ENCODE measurements at places on chromosomes 16 and 17.
A peak's percentile ranks its signal among the peaks of the same experiment; 100 is the strongest.

- DNase-seq, result no peak
These were observed 984 bp downstream of the CENPV start for GRCh38 chr17:16352303-16352666.

GRCh38 chr16:83574388-83574787 is 233.4 kb upstream of the HSBP1 start:
- DNase-seq, result no peak

DNA sequence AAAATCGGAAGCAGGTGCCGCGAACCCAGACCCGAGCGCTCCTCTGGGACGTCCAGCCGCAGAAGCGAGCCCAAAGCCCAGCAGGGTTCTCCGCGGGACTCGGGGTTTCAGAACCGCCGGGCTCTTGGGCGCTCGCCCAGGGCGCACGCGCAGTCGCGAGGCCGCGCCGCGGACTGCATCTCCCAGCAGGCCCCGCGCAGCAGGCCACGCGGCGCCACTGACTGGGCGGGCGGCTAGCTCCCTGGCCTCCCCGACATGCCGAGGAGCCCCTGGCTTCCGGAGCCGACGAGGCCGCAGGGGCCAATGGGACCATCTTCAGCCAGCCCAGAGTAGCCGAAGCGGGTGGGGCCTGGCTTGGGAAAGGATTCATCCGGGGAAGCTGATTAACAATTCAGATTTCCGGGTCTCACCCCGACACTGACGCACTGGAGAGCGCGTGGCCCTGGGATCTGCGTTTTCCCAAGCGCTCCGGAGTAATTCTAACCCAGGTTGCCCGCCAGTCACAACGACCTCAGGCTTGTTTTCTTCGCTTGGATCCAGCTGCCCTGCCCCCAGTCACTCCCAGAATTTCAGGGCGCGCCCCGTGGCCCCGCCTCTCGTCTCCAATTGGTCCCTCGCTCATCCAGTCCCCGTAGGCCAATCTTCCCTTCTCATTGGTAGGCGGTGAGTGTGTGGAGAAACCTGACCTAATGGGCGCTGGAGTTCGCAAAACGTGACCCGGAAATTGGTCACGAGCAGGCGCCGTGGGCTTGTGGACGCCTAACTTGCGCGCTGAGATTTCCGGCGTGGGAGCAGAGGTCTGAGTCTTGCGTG is at the start of gene ZNF263:
Gene ZNF263 (plus strand): TSS at position 762 of the 813 bp plus-strand sequence. CDS start 328 bp downstream, outside the sequence.
- peak; percentile 99 for DNase-seq

- no peak for DNase-seq
These were observed 66.5 kb downstream of the RBFOX3 start for GRCh38 chr17:79544142-79544914.

DNA sequence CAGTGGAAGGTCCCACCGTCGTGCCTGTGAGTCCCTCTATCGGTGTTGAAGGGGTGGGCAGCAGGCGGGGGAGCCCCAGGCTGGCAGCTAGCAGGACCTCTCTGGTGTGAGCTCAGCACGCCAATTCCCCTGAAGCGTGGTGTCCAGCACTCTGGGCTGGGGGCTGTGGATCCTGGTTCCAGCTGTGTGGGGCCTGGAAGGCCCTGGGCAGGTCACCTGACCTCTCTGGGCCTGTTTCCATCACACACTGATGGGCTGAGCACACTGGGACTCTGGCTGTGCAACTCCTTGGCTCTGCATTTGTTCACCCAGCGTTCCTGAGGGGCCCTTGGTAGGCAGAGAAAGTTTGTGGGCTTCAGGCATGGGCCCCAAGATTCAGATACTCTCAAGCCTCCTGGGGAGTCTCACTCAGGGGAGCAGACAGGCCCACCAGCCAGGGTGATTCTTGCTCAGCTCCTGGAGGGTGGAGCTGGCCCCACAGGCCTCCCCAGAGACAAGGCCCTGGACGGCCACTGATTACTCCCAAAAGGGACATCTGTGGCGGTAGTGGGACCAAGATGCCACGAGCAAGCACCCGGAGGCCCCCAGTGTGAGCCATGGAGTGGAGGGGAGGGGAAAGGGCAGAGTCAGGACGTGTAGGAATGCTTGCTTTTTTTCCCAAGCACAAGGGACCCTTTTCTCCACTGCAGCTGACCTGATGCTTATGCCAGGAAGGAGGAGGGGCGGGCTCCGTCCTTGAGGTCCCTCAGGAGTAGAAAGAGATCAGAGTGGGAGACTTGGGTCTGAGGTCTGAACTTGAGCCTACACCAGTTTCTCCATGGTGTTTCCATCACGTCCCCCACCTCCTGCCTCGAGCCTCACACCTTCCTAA is 8.5 kb downstream of the SCGB1C2 start:
- no peak for DNase-seq

DNA sequence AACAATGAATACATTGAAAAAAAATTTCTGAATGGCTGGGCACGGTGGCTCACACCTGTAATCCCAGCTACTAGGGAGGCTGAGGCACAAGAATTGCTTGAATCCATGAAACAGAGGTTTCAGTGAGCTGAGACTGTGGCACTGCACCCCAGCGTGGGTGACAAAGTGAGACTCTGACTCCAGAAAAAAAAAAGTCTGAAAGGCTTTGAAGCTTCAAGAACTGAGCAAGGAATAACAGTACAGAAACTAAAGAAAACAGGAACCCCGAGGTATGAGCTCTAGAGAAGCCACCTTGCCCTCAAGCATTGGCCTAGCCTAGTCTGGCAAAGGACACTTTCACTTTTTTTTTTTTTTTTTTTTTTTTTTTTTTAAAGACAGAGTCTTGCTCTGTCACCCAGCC is 45.0 kb downstream of the TEX2 start:
- DNase-seq, result no peak

DNA sequence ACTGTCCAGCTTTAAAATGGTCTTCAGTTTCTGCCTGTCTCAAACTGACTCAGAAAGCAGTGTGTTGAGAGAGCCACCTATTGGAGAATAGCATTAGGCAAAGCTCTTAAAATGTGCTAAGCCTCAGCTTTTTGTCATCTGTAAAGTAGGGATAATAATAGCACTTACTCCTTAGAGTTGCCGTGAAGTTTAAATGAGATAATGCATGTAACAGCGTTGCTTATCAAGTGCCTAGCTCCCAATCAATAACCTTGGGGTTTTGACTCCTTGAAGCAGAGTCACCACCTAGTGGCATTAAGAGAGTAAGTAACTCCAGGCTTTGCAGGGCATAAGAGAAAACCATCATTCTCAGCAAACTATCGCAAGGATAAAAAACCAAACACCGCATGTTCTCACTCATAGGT is 163.3 kb downstream of the HS3ST2 start:
- peak; percentile 87 for DNase-seq

- no peak for DNase-seq
These were observed 29.0 kb downstream of the RBBP6 start for GRCh38 chr16:24568392-24568791.

DNA sequence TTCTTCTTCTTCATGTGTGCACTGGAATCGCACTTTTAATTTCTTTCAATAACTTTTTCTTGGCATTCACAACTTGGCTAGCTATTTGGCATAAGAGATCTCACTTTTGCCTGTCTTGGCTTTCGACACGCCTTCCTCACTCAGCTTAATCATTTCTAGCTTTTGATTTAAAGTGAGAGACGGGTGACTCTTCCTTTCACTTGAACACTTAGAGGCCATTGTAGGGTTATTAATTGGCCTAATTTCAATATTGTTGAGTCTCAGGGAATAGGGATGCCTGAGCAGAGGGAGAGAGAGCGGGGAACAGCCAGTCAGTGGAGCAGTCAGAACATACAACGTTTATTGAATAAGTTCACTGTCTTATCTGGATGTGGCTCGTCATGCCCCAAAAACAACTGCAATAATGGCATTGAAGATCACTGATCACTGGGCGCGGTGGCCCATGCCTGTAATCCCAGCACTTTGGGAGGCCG is 200.3 kb downstream of the SEC14L1 start:
- no peak for DNase-seq

DNA sequence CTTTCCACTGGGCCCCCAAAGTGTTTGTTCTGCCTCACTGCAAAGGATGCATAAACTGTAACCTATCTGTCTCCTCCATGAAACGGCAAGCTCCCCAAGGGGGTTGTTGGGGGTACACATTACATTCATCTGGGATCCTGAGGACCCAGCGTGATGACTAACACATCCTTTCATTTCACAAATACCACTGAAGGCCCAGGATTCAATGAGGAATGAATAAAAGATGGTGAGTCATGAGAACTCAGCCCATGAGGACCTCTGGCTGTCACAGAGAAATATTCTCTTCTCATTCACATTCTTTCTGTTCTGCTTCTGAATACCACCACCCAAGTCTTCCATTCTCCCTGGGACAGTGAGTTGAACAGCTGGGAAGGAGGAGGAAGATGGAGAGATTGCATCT is 149.8 kb downstream of the RBFOX3 start:
- no peak for DNase-seq

GRCh38 chr17:49180303-49180702 is 30.1 kb downstream of the GNGT2 start:
- DNase-seq, result peak; percentile 47

- DNase-seq, result no peak
These were observed 1.5 kb upstream of the RNF112 start for GRCh38 chr17:19409509-19409908.

DNA sequence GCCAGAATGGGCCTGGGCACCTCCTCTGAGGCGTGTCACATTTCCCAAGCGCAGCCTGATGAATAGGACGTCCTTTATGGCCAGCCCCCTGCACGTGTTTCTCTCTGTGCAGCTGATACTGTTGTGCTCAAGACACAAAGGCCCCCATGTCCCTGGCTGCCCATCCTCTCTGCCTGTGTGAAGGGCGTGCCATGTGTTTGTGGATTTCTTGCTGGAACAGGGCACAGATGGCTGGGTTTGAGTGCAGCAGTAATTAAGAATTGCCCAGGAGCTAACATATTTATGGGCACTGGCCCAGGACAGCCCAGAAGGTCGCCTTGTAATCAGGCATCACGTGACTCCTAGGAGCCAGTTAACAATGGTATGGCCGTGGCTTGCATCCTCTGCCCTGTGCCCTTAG is 181.1 kb downstream of the CCDC182 start:
- DNase-seq, result no peak

- DNase-seq, result no peak
These were observed 10.5 kb downstream of the PDILT start for GRCh38 chr16:20393801-20394577.

DNA sequence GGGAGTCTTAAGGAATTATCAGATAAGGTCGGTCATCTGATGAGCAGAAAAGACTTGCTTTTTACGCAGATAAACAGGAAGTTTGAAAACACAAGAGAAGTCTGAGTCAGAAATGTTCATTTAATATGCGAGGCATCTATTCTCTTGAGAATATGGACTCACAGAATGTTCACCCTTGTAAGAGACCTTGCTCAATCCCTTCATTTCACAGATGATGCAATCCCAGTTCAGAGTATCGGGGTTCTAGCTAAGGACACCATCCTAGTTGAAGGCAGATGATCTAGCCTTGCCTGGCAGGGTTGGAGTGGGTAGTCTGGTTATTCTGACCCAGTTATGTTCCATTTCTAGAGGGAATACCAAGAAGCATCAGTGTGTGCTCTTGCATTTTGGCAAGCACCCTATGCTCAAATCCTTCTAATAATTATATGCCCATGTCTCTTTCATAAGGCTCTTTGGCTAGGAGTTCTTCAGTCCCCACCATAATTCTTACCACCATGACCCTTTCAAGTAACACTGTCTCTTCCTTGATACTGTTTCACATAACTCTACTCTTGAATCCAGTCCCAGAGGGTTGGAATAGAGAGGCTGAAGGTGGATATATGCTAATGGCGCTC is 42.5 kb downstream of the YPEL2 start:
- DNase-seq, result no peak

GRCh38 chr17:17057057-17057551 is 14.8 kb downstream of the MPRIP start:
- no peak for DNase-seq

DNA sequence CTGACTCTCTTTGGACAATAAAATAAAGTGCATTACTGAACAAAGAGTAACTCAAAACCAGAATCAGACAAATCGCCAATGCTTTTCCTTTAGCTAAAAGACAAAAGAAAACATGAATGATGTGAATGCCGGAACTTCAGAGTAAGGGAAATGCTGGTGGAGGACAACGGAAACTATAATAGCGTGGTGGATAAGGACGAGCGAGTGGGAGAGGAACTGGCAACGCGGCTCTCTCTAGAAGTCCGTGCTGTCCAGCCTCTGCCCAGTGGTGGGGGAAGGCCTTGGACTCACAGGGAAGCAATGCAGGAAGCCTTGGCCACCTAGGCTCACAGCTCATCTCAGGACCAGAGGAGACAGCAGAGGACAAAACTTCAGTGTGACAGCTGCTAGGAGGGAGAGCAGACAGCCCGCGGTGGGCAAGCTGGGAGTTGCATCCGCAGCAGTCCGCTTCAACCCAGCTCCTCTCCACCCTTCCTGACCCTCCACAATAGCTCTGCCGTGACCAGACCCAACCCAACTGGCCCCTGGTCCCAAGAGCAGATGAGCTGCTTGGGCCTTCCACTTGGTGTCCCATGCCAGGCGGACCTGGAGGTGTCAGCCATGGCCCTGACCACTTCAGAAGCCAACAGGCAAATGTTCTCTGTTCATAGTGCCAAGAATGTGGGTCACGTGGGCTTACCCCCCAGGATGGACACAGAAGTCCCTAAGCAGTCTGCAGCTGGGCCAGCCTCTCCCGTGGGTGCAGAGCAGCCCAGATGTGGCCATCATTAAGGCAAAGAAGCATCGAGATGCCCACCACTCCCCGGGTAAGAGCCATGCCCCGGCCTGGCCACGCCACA is 5.3 kb upstream of the FAAP100 start:
- no peak for DNase-seq

GRCh38 chr17:82325286-82326180 is 8.0 kb downstream of the SECTM1 start:
- DNase-seq, result no peak
